ENCODE measurements at places on chromosomes 7 and 10. TPM values are rescaled to one million over a fixed set of nuclear protein-coding genes. Genes with fewer than 3 reads are reported as not detected.

LRIT1 gene
- not detected for total RNA-seq

ANK3 gene
- total RNA-seq, result 101 TPM

MYL10 gene
- total RNA-seq, result not detected

GIMAP8 gene
- 8.8 TPM for total RNA-seq

SFRP4 gene
- total RNA-seq, result 78.4 TPM

H2BK1 gene
- not detected for total RNA-seq

CLDN4 gene
- 2.6 TPM for total RNA-seq

VSTM4 gene
- 40.5 TPM for total RNA-seq

ASAH2 gene
- 3.5 TPM for total RNA-seq

PRKCQ gene
- total RNA-seq, result 9.0 TPM

ENKUR gene
- 10.5 TPM for total RNA-seq

MCM10 gene
- total RNA-seq, result 4.4 TPM

HSPA12A gene
- 35.1 TPM for total RNA-seq

ADRA2A gene
- total RNA-seq, result 6.2 TPM

ASIC3 gene
- total RNA-seq, result 2.0 TPM

CPA2 gene
- total RNA-seq, result not detected

ANKRD61 gene
- total RNA-seq, result 0.20 TPM

IFIT1 gene
- total RNA-seq, result 57.2 TPM

NUDT1 gene
- total RNA-seq, result 14.1 TPM

CCDC146 gene
- total RNA-seq, result 30.5 TPM

CYP2C9 gene
- total RNA-seq, result not detected

COL17A1 gene
- total RNA-seq, result 0.61 TPM

TACC2 gene
- total RNA-seq, result 21.6 TPM

Data from spinal cord (tissue), 10 donors.